ENCODE measurements at places on chromosomes 4 and X.

GRCh38 chrX:16869393-16870094, 618 bp downstream of the RBBP7 start:
- DNase-seq: peak; percentile 58

GRCh38 chr4:84901740-84902281, 64.7 kb downstream of the WDFY3 start:
- no peak for DNase-seq

GRCh38 chr4:86014599-86014998, 345.3 kb downstream of the MAPK10 start:
- DNase-seq: no peak

DNA sequence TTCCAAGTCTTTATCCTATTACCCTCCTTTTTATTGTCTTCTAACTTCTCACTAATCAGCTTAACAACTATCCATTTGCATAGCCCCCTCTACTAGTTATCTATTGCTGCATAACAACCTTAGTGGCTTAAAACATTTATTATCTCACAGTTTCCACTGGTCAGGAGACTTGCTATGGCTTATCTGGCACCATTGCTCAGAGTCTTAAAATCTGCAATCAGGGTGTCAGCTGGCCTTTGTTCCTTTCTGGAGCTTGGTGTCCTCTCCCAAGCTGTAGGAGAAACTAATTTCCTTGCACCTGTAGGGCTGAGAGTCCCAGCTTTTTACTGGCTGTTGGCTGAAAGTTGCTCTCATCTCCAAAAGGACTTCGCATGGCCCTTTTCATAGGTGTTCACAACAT, 137.0 kb upstream of the SMIM31 start:
- DNase-seq: no peak

GRCh38 chr4:57740625-57741190, 630.5 kb upstream of the IGFBP7 start:
- no peak for DNase-seq

GRCh38 chrX:64395568-64395929, 297 bp upstream of the MTMR8 start:
- no peak for DNase-seq

DNA sequence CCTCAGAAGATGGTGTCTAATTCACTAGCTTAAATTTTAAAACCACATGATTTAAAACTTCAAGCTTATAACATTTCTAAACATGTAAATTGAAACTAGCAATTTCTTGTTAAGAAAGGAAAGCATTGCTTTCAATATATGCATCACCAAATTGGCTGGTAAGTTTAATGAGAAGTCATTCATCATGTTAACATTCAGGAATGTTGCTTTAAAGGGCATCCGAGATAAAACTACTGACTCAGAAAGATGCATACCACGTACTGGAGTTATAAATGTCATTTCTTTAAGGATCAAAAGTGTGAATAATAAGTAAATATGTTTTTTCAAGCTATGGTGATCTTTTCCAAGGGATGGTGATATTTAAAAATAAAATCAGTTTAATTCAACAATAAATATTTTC, 83.3 kb upstream of the VCX2 start:
- no peak for DNase-seq

- DNase-seq: no peak
Measured at GRCh38 chr4:59770601-59771264, 1429.4 kb upstream of the ADGRL3 start.

- peak; percentile 83 for DNase-seq
Measured at GRCh38 chrX:110409925-110410324, 51.3 kb downstream of the RTL9 start.

DNA sequence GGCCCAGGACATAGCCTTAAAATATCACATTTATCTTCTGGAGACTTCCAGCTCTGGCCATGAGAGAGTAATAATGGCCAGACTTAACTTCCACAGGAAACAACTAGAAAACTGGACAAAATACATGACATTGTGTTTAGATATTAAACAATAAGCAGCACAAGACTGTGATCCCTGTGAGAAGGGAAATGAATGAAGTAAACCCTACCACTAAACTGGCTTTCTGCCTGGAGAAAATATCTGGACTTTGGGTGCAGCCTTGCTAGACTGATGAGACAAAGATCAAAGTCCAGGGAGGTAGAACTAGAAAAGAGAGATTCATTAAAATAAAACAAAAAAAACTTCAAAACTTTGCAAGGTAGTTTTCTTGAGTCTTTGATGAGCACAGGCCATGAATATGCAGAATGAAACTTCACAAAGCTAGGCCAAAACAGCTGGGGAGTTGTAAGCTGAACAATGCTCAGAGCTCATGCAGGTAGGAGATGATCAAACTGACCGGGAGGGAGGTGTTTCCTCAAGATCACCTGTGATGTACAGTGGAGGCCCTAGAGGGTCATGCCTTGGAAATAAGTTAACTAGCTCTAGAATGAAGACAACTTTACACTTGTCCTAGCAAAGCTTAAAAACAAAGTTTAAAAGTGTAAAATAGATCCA, 147.0 kb upstream of the SH3RF1 start:
- DNase-seq: no peak

DNA sequence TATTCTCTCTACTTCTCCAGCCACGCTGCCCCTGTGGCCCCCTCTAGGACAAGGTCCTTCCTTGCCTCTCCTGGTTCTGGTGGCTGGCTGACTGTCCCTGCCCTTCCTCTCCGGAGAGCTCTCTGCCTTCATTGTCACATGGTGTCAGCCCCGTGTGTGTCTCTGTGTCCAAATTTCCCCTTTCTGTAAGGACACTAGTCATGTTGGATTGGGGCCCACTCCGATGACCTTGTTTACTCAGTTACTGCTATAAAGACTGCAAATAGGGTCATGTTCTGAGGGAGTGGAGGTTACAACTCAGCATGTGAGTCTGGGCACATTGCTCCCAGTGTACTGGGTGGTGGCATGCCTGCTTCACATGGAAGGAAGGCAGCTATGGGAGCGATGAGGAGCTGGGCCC, 129.5 kb upstream of the PSAPL1 start:
- DNase-seq: no peak

DNA sequence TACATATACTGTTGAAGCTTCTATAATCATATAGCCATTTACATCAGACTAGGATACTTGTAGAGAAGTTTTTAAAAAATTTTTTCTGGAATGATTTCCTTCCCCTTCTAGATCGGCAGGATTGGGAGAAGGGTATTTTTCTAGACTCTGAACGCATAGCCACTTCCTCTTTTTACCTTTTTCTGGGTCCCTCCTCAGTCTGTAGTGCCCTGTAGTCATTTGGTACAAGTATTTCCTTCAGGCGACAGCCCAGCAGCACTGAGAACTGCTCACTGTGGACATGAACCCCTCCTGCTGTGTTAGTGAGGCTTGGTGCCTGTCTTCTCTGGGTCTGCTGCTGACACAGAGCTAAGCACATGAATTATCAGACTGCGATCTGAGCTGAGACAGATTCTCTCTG, 255.4 kb downstream of the ARHGAP10 start:
- no peak for DNase-seq

DNA sequence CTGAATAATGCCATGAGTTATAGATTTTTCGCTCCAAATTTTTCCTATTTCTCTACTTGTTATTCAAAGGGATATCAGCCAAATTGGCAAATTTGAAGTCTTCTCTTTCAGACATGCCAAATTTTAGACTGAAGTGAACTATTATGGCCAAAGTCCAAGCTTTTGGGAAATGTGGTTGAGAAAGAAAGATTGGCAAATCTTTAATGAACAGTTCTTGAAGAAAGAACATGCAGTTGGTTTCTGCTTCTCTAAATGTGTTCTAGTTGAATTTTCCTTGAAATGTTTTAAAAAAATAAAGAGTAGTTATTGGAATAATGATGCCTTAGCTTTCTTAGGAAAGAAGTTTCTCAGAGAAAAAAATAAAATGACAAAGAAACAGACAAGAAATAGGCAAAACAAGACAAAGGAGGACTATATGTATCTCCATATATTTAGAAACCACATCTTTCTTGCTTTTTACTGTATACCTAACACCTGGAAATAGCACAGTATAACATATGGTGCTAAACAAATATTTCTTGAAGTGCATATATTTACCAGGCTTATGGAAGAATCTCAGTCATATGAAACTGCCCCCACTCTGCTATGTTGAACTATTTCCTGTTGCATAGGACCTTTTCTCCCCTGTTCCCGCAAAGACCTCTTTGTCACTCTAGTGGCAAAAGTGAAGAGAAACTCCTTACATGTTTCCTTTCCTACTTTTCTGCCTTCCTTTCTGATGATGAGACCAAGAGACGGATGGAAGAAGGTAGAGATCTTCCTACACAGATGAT, 250.0 kb downstream of the ARHGAP24 start:
- DNase-seq: peak; percentile 45

DNA sequence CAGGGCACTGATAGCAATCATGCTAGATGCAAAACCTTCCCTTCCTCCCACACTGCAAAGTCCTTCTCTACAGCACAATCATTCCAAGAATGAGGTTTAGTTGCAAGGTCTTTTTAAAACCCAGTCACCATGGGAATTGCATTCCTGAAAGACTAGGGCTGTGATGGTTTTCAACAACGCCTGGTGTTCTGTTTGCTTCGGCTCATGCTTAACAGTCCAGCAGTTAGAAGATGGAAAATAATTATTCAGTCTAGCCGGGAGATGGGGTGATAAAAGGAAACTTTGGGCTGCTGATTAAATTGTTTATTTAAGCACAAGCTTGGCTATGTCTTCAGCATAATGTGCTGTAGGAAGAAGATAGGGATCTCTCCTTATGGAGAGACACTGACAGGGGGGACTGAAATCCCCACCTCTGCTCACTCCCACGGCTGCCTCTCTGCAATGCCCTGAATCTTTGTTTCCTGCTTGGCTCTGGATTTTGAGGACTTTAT, 211.4 kb downstream of the MID1IP1 start:
- DNase-seq: peak; percentile 60

DNA sequence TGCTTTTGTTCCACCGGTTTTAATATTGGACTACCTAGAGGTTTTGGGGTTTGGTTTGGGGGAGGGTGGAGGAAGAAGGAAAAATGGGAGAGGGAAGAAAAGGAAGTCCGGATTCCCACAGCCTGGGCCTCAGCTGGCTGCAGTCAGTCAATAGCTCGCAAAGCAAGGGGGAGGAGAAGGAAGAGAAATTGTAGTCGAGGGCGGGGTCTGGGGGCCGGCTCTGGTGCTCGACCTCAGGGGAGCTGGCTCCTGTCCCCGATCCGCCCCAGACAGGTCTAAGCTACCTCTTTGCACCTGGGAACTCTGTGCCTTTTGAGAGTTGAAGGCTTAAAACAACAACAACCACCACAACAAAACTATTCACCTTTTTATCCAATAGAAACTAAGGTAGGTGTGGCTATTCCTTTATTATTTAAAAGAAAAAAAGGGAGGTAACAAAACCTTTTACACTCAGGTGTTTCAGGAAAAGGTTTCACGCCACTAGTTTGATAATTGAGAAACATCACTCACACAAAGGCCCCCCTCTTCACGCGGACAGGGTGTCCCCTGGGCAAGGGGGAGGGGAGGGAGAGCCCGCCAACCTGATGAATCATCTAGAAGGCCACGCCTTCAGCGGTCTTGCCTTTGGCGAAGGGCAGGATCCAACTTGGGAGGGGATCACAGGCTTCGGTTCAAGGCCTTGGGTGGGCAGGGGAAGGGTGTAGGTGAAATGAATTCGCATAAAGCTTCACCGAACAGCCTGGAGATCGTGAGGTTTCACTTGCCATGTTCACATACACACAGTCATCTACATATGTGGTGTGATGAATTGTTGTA, 1.6 kb upstream of the LNX1 start:
- no peak for DNase-seq
